T-cell (primary cell): ENCODE measurements at places on chromosomes 2 and 18.

DNA sequence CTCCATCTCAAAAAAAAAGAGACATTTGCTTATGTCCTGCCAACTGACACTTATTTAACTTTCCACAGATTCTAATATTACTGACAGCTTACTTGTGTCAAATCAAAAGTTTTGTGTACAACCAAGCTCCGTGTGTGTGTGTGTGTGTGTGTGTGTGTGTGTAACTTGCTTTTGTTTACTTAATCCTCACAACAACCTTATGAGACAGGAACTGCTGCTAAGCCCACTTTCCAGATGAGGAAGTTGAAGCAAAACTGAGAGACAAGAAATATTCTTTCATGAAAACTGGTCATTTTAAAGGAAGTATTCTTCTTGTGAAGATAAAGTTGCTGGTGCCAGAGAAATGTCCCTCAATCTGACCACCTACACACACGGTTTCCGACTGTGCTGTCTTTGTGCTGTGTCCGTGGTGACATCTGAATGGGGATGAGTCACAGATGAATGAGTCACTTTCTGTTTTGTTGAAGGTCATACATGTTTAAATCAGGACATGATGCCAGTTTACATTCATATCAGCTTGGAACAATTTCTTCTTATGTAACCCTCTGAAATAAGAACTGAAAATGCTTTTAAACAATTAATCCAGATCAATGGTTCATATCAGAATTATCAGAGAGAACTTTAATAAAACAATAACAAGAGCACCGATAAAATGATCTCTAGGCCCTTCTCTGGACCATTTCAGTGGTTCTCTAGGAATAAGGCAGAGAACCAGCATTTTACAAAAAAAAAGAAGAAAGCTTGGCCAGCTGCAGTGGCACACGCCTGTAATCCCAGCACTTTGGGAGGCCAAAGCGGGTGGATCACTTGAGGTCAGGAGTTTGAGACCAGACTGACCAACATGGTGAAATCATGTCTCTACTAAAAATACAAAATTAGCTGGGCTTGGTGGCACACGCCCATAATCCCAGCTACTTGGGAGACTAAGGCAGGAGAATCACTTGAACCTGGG lies 95.5 kb downstream of the THNSL2 start:
- DNase-seq = no peak

GRCh38 chr2:235694721-235695601 lies 201.1 kb downstream of the AGAP1 start:
- no peak for DNase-seq

GRCh38 chr2:85445316-85446295 lies 27.1 kb downstream of the SH2D6 start:
- no peak for DNase-seq

DNA sequence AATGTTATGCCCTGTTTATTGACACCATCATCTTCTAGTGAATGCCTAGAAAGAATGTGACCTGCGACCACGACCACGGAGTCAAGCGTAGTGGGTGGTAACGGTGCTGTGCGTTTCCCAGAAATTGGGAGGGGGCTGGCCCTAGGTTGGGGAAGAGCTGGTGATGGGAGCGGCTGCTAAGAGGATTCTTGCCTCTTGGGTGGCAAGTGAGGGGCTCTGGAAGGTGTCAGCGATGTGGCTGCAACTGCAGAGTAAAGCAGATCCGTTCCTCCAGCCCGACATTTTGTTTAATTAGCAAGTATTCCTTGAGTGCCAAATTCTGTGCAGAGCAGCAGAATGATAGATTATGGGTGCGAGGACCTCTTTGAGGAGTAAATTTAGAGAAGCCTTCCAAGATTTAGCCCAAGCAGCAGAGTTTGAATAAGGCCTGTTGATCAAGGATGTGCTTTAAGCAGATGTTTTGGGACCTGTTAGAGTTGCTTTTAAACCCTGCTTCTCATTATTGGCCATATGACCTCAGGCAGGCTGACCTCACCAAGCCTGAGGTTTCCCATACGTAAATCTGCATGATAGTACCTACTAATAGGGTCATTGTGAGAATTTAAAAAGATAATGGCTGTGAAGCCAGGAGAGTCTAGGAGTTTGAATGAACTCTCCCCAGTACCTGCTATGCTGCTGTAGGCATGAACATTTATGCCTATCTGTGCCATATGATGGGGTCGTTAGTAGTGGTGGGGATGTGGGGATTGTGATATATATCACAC lies 287.7 kb downstream of the PTGR3 start:
- DNase-seq = no peak

- DNase-seq = no peak
Measured at GRCh38 chr2:230983566-230983965, 12.4 kb upstream of the SPATA3 start.

GRCh38 chr2:53802617-53803151 lies 15.8 kb downstream of the ERLEC1 start:
- no peak for DNase-seq

DNA sequence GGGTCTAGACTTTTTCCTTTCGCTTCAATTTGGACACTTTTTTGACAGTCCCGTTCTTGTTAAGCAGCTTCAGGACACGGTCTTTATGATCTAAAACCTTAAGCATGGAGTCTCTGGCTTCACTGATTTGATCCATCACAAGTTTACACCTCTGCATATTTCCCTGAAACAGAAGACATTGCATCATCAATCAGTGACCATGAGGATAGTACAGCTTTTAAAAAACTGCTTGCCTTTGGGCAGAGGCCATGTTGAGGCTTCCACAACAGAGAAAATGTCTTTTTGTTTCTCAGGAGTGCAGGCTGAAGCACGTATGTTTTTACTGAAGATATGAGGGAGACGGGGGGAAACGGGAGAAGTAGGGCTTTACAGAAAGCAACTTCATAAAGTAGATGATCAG lies 56.2 kb upstream of the AMMECR1L start:
- DNase-seq = no peak

DNA sequence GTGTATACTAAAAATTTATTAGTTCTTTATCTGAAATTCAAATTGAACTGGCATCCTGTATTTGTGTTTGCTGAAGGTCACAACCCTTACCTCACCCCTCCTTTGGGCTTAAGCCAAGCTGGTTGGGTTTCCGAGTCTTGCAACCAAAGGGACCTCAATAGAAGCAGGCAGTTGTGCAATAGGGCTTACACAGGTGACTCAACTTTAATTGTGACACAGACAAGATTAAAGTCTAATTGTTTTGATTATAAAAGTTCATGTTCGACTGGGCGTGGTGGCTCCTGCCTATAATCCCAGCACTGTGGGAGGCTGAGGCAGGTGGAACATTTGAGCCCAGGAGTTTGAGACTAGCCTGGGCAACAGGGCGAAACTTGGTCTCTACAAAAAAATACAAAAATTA lies 71.5 kb downstream of the RAB31 start:
- no peak for DNase-seq

- no peak for DNase-seq
Measured at GRCh38 chr2:239339241-239339640, 61.6 kb downstream of the HDAC4 start.

DNA sequence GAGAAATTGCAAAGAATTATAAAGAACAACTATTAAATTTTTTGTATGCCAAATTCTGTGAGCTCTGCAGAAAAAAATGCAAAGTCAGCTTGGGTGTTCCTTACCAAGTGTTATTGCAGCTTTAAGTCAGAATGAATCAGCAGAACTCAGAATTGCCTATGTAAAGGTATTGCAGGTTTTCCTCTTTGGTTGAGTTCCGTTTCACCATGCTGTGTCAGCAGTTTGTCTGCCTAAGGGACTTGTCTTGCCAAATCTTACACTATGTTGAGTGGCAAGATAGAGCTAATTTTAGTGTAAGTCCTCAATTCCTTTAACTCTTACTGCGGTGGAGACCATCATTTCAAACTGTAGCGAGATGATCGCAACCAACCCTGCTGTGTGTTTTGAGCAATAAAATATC lies 38.8 kb downstream of the ADAM23 start:
- no peak for DNase-seq

DNA sequence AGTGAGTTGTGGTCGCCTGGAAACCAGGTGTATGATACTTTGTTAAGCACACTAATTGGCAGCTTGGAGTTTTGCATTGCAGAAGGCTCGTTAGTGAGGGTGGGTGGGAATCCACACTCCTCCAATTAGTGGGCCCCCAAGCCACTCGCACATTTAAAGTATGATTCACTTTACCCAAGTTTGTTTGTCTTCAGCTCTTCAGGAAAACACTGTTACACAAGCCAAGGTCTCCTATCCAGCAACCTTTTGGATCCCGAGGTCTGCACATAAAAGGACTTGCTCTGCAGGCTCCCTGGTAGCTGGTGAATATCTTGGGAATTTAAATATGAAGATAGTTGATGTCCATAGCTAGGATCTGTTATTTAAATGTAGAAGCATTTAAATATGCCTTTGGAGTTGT lies 66.1 kb downstream of the NPAS2 start:
- no peak for DNase-seq

- no peak for DNase-seq
Measured at GRCh38 chr2:114068438-114068837, 178.5 kb downstream of the ACTR3 start.

GRCh38 chr2:199199797-199200196 lies 257.9 kb downstream of the SATB2 start:
- no peak for DNase-seq

DNA sequence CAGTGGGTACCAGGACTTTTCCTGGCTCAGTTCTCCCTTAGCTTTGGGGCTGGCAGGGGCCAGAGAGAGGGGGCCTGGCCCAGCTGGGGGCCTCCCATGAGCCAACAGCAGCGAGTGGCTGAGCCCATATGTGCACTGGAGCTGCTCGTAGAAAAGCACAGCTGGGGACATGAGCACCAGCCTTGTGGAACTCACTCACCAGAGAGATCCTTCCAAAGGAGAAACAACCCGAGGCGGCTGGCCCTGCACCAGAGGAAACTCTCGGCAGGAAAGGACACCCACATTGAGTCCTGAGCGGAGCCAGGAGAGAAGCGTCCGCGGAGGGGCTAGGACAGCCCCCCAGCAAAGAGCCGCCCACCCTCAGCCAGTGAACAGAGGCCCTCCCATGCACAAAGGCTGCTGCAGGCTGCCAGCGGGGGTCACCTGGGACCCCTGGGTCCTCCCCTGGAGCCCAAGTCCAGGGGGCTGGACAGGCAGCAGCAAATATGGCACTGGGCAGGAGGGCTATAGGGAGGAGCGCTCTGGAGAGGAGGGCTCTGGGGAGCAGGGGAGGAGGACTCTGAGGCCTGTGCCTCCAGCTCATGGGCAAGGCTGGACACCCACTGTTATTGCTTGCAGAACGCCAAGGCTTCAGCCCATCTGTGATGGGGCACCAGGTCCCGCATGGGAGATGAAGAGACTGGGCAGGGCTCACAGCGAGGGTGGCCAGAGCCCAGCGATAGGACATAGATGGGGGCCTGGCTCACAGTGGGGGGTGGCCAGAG lies 42.1 kb upstream of the SNED1 start:
- DNase-seq = peak; percentile 23

DNA sequence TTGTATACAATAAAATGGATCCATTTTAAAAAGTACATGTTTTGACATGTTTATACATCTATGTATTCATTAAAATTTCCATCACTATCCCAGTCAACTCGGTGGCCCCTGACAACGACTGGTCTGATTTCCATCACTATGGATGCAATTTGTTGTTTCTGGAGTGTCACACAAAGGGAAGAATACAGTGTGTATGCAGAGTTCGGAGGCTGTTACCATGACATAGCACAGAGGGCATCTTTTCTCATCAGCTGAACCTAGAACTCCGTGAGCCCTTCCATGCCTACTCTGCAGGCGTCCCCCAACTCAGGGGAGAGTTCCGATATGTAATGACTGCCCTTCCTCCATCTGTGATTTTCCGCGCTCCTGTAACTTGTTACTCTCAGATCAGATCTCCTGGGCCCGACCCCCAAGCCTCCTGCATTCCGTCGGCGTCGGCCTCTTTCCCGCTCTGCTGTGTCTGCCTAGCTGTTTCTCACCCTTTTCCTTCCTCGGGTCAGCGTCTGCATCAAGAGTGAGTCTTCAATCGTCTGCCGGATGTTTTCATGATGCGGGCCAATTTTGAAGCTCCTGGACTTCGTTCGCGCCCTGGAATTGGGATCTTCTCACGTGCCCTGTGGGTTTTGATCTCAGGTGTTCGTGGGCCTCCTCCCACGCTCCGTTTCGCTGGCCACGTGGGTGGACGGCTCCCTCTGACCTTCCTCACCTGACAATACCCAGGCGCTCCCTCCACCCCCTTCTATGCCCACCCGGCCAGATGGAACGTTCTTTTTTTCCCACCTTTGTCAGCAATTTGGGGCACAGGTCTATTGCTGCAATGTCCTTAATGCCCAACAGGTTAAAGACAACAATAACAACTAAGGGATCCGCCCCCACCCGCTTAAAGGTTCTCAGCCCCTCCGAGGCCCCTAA lies 161.0 kb downstream of the TWIST2 start:
- no peak for DNase-seq

- DNase-seq = no peak
Measured at GRCh38 chr18:78813936-78814710, 165.5 kb upstream of the SALL3 start.

DNA sequence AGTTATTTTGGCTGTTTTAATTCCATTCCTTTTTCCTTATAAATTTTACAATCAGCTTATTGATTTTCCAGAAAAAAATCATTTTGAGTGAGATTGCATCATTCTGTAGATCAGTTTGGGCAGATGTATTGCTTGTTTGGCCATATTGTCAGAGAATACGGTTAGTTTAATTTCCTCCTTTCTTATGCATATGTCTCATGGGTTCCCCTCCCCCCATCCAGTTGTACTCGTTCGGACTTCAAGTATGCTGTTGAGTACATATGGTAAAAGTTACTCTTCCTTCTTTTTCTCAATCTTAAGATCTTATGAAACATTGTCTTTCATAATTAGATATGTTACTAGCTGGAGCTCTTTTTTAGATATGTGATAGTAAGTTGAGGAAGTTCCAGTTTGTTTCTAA lies 131.2 kb upstream of the TTC27 start:
- DNase-seq = no peak

- no peak for DNase-seq
Measured at GRCh38 chr18:12246849-12247808, 7.0 kb upstream of the CIDEA start.

- DNase-seq = no peak
Measured at GRCh38 chr18:70499218-70499691, 210.4 kb downstream of the SOCS6 start.

DNA sequence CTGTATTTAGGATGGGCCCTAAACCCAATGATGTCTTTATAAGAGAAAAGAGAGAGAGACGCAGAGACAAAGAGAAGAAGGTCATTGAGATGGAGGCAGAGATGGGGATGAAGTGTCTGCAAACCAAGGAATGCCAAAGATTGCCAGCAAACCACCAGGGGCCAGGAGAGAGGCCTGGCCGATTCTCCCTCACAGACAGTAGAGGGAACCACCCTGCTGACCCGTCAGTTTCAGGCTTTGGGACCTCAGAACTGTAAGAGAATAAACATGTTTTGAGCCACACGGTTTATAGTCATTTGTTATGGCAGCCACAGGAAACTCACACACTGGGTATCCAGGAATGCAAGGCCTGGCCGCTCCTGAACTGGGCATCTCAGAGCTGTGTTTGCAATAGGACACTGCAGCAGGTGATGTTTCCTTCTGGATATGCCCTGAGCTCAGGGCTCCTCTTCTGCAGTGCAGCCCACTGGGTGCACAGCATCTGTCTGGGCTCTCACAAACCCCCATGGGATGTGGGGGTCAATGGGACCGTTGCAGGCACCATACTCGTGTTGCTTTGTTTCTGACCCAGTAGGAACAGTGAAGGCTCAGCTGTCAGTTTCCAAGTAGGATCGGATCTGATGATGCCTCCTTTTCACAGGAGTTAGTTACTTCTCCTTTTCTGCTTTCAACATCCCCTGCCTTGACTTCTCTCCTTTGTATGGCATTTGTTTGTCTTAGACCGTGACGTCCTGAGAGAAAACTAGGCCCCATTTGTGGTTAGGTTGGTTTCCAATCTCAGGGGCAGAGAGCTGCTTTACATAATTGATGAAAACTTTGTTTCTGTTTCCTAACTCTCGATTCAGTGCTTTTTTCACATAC lies 20.8 kb downstream of the PTPN18 start:
- DNase-seq = no peak
